ENCODE measurements at places on chromosomes 1 and 21.
A peak's percentile ranks its signal among the peaks of the same experiment; 100 is the strongest.

DNA sequence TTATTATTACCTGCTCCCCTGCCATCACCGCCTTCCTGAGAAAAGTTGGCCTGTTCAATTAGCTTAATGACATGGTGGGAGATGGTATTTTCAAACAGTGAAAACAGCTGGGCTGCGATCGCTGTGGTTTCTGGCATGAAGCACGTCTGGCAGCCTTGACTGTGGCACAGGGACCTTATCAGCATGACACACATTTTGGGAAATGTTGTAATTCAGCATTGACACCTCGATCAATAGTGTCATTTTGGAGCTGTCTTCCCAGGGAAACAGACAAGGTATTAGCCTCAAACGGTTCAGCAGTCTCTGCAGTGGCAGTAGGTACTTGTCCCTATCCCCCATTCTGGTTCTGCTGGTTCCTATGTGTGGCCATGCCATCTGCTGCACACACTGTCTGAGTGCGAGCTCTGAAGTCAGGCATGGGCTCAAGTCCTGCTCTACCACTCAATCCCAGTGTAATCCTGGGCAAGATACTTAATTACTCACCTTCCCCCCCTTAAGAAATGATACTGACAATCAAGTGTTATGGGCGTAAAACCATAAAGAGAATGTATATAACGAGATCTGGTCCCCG lies 154.5 kb upstream of the KCND3 start:
- DNase-seq, result no peak

GRCh38 chr1:109089242-109090015 lies 1.1 kb upstream of the TMEM167B start:
- DNase-seq, result peak; percentile 99

DNA sequence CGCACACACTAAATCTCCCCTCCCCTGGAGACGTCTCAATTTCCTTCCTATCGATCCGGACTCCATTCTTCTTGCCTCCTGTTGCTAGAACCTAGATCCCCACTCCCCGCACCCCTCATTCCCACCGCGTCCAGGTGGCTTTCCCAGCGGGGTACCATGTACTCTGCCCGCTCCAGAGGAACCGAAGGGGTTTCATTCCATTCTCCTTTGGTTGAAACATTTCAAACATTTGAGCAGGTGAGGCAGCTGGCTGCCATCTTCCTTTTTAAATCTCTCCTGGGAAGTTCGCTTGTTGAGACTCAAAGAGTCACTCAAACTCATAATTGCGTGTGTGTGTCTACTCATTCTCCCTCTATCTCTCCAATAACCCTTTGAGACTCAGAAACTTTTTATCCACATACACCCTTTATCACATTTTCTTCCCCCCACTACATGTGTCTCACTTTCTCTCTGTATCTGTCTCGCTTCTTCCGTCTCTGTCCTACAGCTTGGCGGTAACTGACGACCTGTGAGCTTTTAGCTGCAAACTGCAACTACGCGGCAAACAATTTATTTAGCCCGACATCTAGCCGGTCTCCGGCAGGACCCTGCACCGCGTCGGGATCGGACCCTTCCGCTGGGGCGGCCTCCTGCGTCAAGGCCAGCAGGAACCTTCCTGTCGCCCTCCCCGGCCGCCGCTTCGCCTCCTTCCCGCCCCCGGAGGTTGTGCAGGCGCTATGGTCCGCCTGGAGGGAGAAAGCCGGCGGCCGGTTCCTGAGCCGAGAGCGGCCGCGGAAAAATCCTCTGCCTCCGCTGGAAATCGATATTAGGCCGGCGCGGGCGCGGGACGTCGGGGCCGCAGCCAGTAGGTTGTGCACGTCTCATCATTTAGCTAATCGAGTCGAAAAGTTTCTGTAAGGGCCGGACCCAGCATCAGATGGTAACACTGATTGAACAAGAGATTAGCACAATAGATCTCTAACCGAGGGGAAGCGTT lies 3.0 kb upstream of the FOXD3 start:
- no peak for DNase-seq

GRCh38 chr21:44445145-44445812 lies 10.0 kb upstream of the LRRC3 start:
- DNase-seq, result no peak

- peak; percentile 97 for DNase-seq
These were observed 149.0 kb downstream of the IGSF21 start for GRCh38 chr1:18256282-18257235.

Measured in NCI-H82 (cell line).